ENCODE measurements at places on chromosomes 16 and 17.

DNA sequence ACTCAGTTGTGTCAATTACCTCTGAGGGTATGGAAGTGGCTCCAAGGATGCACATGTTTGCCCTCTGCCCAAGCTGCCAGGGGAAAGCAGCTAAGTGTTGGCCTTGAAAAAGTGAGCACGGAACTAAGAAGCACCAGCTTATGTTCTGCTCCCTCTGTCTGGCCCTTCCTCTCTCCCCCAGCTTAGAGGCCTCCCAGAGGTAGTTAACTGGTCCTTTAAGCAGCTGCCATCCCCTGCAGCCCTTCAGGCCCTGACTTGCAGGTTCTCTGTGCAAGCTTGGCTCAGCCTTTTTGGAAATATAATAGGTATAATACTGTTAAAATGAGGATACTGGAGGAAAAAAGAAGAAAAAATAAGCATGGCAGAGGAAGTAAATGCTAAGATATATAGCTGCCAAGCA, 7.0 kb upstream of the UBE2Z start:
- DNase-seq = no peak

GRCh38 chr16:49858200-49859124, 2.5 kb upstream of the ZNF423 start:
- DNase-seq = no peak

DNA sequence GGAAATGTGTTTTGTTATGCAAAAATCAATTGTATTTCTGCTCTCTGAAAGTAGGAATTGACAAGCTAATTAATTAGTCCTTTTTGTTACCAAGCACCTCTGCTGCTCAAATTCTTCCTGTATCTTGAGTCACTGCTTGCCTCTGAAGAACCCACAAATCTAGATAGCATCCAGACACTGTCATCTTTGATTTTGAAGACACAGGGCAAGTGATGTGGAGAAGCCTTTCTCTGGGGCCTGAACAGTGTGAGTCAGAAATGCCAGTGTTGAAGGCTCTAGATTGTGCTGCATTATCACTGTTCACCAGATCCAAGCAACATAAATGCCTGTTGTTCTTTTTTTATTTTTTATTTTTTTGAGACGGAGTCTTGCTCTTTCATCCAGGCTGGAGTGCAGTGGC, 10.9 kb upstream of the ST6GALNAC1 start:
- no peak for DNase-seq

DNA sequence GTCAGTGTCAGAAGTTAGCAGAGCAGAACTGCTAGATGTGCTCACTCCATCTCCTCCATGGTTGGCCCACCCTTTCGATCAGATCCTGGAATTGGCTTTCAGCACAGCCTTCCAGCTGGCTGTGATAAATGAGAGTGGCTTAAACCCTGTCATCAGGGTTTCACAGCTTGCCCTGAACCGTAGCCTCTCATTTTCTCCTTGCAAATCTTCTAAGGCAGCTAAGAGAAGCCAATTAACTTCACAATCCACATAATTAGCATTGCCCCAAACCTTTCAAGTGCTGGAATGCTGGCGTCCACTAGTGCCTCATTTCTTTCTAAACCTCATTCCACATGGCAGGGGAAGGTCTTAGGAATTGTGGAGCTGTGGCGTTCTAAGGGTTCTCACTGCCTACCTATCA, 21.7 kb downstream of the MILR1 start:
- no peak for DNase-seq

- no peak for DNase-seq
These were observed 251.2 kb downstream of the PARN start for GRCh38 chr16:14378689-14379467.
